NCI-H1930 (cell line): ENCODE measurements at places on chromosomes 11 and 22.

DNA sequence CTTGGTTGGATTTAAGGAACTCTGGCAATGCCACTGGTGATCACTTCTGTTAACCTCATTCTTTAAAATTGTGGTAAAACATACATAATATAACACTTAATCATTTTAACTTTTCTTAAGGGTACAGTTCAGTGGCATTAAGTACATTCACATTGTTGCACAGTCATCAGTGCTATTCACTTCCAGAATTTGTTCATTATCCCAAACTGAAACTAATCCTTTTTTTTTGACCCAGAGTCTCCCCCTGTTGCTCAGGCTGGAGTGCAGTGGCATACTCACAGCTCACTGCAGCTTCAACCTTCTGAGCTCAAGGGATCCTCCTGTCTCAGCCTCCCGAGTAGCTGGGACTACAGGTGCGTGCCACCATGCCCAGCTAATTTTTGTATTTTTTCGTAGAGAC is 10.6 kb downstream of the ELF5 start:
- no peak for DNase-seq

DNA sequence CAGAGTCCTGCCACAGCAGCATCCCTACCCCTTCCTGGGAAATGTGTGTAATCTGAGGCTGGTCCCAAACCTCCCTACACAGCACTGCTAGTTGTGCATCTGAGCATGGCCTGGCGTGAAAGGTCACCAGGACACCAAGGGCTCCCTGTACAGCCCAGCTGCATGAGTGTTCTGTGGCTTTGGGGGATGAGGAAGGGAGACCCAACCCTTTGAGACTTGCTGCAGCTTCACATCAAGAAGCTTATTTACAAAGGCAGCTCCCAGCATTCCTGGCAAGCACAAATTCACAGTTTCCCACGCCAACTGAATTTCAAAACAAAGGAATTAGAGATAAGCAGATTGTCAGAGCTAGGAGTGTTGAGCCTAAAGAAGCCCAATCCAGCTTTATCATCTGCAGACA is 32.2 kb downstream of the CSNK2A3 start:
- no peak for DNase-seq

DNA sequence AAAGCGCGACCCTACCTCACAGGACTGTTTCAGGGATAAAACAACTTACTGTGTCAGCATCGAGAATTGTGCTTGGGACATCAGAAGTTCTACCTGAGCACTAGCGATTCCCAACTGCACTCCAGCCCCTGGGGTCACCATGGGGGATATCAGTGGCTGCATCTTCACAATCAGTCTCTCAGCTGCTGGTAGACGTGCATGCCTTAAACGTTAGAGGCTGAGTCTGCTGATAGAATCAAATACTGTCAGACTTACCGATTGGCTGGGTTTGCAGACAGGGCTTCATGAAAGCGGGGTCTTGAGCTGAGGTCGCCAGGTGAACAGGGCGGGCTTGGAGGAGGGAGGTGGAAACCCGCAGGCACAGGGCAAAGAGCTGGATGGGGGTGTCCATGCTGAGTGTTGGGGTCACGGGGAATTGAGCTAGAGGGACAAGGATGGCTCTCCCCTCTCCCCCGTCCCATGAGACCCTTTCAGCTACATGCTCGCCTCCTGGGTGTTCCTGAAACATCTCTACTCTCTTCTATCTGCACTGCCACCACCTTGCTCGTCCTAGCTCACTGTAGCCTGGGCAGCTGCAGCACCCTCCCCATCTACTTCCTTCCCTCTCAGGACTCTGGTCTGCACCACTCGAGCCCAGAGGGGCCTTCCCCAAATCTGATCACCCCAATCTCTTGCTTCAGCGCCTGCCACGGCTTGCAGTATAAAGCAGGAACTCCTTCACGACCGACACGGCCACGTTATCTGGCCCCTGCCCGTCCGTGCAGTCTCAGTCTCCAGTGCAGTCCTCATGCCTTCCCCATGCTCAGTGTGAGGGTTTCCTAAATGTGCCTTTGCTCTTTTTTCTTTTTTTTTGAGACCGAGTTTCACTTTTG is 43.5 kb downstream of the ST14 start:
- no peak for DNase-seq

DNA sequence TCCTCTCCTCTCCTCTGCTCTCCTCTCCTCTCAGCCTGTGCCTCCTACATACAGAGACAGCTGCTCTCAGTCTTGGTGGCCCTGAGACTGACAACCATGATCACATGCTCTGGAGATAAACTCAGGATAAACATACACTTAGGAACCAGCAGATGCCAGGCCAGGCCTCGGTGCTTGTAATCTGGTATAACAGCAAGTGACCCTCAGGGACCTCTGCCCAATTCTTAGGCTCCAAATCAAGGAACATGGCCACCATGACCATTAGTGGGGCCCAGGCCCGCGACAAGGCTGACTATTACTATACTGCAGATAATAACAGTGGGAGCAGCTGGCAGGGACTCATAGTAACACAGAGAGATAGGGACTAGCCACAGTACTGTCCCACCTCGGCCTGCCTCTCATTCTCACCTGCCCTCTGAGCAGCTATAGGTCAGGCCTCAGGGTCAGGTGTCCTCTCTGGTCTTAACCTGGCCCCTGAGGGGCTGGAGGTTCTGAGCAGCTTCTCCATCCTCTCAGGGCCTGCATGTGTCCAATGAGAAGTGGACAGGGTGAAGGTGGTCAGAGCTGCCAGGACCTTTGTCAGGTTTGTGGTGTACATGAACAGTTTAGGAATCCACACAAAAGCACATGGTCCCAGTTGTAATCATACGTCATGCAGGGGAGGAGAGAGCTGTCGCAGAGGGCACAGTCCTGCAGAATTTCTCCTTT is 106.1 kb downstream of the GGTLC2 start:
- no peak for DNase-seq

GRCh38 chr11:77266766-77267165 is 34.7 kb downstream of the GDPD4 start:
- DNase-seq, result no peak

GRCh38 chr11:121762820-121763219 is 310.1 kb upstream of the SORL1-AS1 start:
- DNase-seq, result no peak

- DNase-seq, result no peak
Observed at GRCh38 chr11:86999859-87000753, 37.6 kb upstream of the TMEM135 start.

- DNase-seq, result no peak
Observed at GRCh38 chr11:75239531-75240290, 863 bp upstream of the TPBGL start.

- no peak for DNase-seq
Observed at GRCh38 chr11:64306563-64306875, 1.2 kb downstream of the ESRRA start.

DNA sequence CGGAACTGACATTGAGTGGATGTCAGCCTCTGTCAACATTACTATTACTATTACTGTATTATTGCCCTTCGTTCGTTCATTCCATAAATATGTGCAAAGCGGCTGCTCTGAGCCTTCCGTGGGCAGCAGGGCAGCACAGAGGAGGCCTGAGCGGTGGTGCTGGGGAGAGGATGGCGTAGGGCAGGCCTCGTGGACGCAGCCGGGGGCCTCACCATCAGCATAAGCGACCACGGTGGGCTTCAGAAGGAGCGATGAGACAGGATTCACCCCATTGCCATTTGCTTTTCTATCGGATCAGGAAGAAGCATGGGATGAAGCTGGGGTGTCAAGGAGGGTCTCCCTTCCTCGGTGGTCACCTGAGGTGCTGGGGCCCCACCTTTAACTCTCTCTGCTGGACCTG is 22.7 kb downstream of the ANO1 start:
- DNase-seq, result no peak

DNA sequence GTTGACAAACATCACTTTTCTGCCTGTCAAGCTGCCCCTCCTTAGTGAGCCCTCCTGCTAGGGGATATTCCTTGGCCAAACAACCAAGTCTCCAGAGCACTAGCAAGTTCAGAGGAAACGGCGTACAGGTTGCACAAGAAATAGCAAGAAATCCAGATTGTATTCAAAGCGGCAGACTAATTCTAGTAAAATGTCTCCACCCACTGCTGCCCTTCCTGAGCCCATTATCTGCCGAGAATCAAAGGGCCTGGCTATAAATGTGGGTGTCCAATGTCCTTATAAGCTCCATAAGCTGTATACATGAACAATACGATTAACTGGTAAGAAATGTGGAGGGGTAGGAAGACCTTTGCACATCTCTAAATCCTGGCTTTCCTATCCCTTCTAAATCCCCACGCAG is 44.0 kb upstream of the AKIP1 start:
- DNase-seq, result no peak

DNA sequence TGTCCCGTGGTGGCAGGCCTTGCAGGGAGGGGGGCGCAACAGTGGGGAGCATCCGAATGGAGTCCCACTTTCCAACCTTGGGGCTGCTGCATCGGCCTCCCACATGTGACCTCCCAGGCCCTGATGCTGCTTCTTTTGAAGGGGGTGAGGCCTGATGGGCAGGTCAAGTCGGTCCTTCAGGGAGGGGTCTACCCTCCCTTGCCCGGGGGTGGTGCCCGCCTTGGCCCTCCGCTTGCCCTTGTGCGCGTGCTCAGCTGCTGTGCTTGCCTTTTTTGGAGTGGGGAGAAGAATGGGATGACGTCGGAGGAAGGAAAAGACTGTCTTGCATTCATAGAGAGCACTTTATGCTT is 66.9 kb downstream of the PRDM11 start:
- DNase-seq, result no peak

DNA sequence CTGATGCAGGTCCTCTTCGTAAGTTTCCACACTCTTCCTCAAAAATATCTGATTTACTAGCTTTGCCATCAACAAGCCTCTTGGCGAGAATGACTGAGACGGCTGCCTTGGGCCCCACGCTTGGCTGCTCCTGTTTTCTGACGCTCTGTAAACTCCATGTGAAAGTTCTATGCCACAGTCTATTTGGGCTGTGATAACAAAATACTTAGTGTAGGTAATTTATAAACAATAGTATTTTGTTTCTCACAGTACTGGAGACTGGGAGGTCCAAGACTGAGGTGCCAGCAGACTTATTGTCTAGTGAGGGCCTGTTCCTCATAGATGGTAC is 123.2 kb upstream of the SORL1-AS1 start:
- no peak for DNase-seq

DNA sequence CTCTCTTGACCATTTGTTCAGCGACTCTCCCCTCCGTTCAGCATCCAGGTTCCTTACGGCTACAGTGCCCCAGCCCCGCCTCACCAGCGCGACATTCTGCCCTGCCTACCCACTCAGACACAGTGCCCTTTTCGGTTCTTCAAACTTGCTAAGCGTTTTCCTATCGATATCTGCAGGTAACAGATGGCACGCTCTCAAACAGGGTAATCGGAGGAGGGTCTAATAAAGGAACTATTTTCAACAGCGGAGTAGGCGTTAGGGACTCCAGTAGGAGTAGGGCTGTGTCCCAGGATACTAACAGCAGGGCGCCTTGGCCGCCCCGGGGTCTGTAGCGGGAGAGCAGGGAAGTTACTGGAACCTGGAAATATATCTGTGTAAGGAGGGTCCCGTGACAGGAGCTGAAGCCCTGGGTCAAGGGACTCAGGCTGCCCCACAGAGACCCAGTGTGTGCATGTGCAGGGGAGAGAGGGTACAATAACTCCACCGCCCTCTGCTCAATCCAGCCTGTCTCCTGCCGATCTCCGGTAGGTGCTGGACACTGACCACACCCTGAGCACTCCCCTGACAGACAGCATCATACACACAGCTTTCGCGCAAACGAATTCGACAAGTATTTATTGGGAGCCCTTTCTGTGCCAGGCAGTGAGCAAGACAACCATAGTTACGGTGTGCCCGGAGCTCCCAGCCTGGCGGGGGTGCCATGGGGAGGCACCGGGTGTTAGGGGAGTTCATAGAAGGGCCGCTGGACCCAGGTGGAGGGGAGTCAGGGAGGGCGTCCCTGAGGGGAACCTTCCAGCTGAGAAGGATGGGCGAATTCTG is 2.1 kb downstream of the KLHL35 start:
- no peak for DNase-seq

DNA sequence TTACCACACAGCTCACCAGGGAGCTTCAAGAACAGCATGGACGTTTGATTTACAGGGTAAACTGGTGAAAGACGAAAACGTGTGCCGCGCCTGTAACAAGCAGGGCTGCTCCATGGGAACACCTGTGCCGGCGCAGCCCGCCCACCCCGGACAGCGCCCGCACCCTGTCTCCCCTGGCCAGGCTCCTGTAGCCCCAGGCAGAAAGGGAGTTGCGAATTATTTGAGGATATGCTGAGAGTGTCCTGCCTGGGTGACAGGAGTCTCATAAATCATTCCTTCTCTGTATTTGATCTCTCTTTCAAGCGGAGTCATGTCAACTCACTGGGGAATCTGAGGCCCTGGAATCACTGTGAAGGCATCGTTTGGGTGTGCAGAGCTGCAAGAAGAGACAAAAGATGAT is 804.3 kb downstream of the OPCML start:
- DNase-seq, result no peak

GRCh38 chr11:114193730-114194679 is 102.2 kb upstream of the NNMT start:
- no peak for DNase-seq

- DNase-seq, result no peak
Observed at GRCh38 chr11:11229647-11230046, 123.4 kb downstream of the CSNK2A3 start.

GRCh38 chr22:49827853-49828598 is at the start of gene BRD1:
BRD1 (minus strand) TSS chr22:49827873; CDS start chr22:49824317, 3,556 bp downstream.
- DNase-seq, result peak; percentile 67

GRCh38 chr11:21933095-21933494 is 259.8 kb upstream of the ANO5 start:
- no peak for DNase-seq

- no peak for DNase-seq
Observed at GRCh38 chr11:111937844-111938243, 701 bp downstream of the DIXDC1 start.

DNA sequence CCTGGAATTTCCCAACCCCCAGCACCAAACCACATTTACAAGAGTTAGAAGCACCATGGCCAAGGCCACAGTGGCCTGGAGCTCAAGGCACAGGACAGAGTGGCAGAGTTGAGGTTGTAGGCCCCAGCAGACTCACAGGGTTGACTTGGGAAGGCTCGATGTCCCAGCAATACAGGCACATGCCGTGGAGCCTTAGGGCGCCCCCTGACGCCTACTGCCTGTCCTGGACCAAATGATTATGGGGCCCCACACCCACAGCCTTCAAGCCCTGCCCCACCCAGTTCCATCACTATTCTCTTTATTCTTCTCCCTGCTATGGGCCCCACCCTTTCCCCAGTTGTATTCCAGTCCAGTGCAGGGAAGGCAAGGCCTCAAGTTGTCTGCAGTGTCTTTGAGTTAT is at the start of gene CCDC179:
Gene CCDC179 (minus strand): TSS at position 234 of the 400 bp plus-strand sequence. CDS start 53 bp downstream, at position 181.
- DNase-seq, result no peak
